ENCODE measurements at places on chromosomes 3 and 15. TPM values are rescaled to one million over a fixed set of nuclear protein-coding genes. Genes with fewer than 3 reads are reported as not detected.
A peak's percentile ranks its signal among the peaks of the same experiment; 100 is the strongest.

Gene PLA2G4E
- not detected for total RNA-seq

Gene LRRN1
- 3.5 TPM for total RNA-seq

Gene RTP1
- total RNA-seq, result not detected

Gene NLGN1
- total RNA-seq, result 7.7 TPM

Gene TLR9
- total RNA-seq, result not detected

Gene FOXB1
- total RNA-seq, result not detected

Gene RBPMS2
- total RNA-seq, result 0.29 TPM

Gene MYEF2
- 0.88 TPM for total RNA-seq

Gene LYZL4
- not detected for total RNA-seq

Gene GOLGA6D
- total RNA-seq, result not detected

Gene KBTBD13
- total RNA-seq, result not detected

DNA sequence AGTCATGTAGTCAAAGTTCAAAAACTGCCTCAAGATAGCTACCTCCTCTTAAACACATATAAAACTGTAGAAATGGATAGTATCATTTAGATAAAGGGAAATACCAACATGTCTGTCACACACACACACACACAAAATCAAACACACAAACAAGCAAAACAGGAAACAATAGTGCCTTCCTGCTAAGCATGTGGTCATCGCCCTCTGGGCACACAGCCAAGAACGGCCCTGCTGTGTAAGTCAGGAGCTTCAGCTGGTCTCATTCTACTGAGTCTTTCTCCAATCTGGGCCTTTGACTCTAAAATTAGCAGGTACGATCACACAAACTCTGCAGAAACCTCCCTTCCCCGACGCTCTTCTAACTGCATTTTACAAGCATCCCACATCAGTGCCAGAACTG lies 272.2 kb upstream of the CHRNA7 start:
- DNase-seq, result no peak

GRCh38 chr3:181616088-181617070 lies 95.3 kb upstream of the SOX2 start:
- no peak for DNase-seq

GRCh38 chr3:28134792-28135375 lies 106.5 kb upstream of the CMC1 start:
- no peak for DNase-seq

- no peak for DNase-seq
Measured at GRCh38 chr3:143240886-143241285, 121.3 kb downstream of the CHST2 start.

DNA sequence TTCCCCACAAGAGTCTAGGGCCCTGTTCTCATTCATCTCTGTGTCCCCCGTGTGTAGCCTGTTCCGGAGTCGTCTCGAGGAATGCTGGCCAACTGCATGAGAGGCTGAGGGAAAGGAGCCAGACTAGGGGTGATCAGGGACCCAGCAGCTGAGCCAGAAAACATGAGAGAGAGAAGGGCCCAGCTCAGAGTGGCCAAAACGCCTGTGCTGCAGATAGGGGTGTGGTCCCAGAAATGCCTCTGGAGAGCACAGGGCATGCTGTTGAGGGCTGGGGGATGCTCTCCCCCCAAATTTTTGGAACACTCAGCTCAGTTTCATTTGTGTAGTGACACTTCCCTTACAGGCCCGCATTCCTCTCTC lies 14.1 kb downstream of the CYP1A2 start:
- peak; percentile 22 for DNase-seq

DNA sequence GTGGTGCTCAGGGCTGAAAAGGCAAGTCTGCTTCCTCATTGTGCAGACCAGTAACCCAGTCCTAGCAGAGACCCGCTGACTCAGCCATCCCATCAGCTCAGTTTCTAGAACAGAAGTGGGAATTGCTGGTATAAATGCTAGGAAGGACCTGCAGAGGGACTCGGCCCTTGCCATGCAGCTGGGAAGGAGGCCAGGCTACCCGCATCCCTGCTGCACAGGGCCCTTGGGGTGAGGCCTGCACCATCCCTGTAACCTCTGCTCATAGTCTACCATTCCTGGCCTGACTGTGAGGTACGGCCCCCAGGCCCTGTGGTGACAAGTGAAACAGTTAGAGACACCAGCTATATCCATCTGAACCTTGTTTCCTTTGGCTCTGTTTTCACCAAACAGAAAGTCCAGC lies 23.5 kb downstream of the RAB6B start:
- DNase-seq, result no peak

DNA sequence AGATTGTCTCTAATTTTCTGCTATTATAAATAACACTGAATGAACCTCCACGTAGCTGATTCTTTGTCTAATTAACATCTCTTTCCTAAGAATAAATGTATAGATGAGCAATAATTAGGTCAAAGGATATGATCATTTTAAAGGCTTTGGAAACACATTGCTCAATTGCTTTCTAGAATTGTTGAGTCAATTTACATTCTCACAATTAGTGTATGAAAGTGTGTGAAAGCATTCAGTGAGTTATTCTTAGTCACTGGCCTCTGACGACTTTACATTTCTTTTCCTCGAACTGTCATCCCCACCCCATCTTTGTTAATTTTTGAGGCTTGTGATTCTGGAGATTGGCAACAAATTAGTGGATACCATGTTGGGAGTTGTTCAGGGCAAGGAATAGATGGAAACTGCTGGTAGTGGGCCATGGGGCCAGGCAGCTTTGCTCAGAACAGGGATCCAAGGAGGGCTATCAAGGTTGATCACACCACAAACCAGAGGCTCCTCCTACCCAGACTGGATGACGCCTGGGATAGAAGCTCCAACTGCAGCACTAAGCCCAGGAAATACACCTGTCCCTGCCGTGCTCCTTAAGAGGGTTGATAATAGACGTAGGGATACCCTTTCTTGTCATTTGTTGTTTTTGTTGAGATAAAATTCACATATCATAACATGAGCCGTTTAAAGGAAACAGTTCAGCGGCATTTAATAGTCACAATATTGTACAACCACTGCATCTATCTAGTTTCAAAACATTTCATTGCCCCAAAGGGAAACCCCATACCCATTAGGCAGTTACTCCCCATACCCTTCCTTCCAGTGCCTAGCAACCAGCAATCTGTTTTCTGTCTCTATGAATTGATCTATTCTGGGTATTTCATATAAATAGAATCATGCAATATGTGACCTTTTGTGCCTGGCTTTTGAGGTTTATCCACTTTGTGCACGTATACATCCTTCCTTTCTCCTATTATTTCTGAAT lies 27.9 kb downstream of the EIF1B start:
- no peak for DNase-seq

GRCh38 chr3:154170300-154170699 lies 49.1 kb downstream of the ARHGEF26 start:
- no peak for DNase-seq

- peak; percentile 93 for DNase-seq
Measured at GRCh38 chr15:79004336-79004735, 59.5 kb upstream of the CTSH start.

DNA sequence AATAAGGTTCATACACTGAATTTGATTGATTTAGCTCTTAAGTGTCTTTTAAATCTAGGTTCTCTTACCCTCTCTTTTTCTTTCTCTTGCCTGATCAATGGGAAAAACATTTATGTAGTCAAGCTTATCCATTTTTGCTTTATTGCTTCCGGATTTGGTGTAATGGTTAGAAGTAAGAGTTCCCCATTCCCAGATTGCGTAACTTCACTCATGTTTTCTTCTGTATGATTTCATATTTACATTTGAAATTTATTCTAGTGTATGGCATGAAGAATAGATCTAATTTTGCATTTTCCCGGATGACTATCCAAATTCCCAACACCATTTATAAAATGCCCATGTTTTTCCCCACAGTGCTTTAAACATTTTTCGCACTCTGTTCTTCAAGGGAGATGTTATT lies 27.9 kb upstream of the SV2B start:
- DNase-seq, result no peak

GRCh38 chr15:74176262-74177214 lies 3.0 kb downstream of the ISLR start:
- DNase-seq, result peak; percentile 72

- DNase-seq, result no peak
Measured at GRCh38 chr3:43497905-43498365, 123.9 kb downstream of the ANO10 start.

GRCh38 chr3:102026656-102027055 lies 177.3 kb downstream of the NFKBIZ start:
- no peak for DNase-seq

DNA sequence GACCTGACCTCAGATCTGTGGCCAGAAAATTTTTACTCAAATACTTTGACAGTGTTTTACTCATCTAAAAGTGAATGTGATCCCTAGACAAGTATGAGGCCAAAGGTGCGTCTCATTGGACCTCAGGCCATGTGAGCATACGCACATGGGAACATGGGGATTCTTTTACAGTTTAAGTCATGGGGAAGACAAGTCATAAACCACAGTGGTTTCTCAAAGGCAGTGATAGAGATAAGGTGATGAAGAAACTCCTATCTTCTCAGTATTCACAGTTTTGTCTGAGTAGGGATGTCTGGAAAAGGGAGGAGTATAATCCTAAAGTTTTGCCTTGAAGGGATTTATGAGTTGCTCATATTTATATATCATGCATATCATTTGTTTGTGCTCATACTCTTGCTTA lies 173.8 kb downstream of the FNDC3B start:
- DNase-seq, result no peak

DNA sequence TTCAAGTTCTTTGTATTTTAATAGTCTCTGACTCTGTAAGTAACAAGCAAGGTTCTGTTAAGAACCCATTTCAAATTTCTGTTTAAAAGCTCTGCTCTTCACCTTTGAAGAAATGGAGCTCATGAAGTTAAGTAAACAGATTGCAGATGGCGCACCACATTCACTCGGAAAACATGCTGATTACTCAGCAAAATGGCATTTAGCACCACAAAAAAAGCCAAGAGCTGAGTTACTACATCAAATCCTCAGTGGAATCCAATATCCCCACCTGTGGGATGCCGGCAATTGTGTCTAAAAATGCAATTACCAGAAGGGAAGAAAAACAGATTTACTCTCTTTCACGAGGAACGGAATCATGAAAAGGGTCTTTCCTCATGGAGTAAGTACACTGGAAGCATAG lies 758.0 kb downstream of the NTRK3 start:
- DNase-seq, result no peak

GRCh38 chr15:90945091-90945490 lies 9.6 kb upstream of the RCCD1 start:
- DNase-seq, result peak; percentile 29

DNA sequence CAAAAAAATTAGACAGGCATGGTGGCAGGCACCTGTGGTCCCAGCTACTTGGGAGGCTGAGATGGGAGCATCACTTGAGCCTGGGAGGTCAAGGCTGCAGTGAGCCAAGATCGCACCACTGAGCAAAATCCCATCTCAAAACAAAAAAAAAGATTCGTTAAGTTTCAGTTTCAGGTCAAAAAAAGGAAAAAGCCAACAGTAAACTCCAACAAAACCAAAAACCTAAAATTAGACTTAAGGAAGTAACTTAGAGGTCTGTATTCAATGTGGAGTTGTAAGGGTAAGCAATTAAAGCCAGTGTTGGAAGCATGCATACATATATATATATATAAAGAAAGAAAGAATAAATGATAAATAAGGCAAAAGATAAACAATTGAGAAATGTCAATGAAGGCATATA lies 11.8 kb downstream of the KPNA1 start:
- no peak for DNase-seq

DNA sequence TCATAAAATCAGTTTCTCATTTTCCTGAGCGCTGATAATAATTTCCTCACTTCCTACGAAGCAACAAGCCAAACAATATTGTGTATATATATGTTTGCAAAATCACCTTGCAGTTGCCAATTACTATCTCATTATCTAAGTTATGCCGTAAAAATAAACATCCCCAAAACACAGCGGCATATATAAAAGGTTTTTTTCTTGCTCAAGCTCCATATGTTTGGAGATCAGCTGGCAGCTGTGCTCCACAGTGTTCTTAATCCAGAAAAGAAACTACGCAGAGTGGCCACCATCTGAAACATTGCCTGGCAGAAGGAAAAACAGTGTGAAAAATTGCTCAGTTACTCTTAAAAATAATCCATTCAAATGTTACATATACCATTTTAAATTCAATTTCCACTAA lies 951.4 kb downstream of the PLOD2 start:
- no peak for DNase-seq

- DNase-seq, result peak; percentile 98
Measured at GRCh38 chr3:52498137-52499054, 3.3 kb downstream of the STAB1 start.

- no peak for DNase-seq
Measured at GRCh38 chr15:59522988-59523461, 85.0 kb downstream of the FAM81A start.

GRCh38 chr3:116863822-116864589 lies 154.4 kb downstream of the TUSC7 start:
- DNase-seq, result no peak

GRCh38 chr3:8983591-8983990 lies 20.3 kb upstream of the RAD18 start:
- DNase-seq, result no peak

DNA sequence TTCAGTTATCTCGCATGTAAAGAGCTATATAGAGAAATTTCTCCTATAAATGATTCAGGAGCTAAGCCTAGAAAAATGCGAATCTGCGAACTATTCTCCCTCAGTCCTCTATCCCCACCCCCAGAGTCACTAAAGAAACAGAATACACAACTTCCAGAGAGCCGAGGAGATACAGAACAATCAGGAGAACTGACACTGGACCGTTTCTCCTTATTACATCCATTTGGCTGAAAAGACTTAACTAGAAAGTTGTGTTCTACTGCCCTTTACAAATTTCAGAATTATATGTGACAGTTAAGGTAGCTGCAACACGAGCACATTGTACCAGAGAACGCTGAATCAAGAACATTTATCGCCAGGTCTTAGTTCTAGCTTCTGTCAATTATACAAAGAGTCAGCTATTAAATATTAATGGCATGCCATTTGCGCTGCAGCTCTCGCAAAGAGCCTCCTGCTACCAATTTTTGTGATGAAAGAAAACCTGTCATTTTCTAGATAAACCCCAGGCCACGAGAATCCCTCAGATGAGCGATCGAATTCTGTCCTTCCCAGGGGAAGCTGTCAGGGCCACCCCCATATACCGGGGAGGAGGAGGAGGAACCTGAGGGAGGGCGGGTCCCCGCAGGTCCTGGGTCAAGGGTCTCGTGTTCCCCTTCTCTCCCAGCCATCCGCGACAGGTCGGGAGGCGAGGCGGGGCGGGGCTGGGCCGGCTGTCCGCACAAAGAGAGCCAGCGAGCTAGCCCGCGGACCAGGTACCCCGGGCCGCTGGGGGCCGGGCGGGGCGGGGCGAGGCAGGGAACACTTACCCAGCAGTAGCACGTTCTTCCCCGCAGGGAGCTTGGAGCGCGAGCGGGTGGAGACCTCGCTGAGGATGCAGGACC lies 878 bp downstream of the DYNC1LI1 start:
- peak; percentile 76 for DNase-seq
